ENCODE measurements at places on chromosomes 4 and X. TPM values are rescaled to one million over a fixed set of nuclear protein-coding genes. Genes with fewer than 3 reads are reported as not detected.

DNA sequence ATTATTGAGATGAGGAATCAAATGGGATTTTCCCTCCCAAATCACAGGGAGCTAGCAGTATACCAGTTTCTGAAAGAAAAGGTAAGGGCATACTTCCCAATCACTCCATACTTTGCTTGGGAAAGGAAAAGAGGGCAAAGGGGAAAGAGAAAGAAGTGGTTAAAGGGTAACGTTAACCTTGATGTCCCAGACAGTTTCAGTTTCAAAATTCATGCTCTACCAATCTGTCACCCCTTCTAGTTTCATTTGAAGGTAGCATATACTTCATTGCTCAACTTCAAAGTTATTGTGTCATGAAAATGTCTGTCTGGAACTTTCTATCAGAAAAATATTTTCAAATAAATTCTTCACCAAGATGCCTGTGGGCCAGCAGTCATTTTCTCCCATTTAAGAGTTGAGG lies 16.0 kb downstream of the TNMD start:
- DNase-seq, result no peak

GRCh38 chr4:122224348-122224747 lies 72.2 kb downstream of the BLTP1 start:
- no peak for DNase-seq

GRCh38 chr4:134727696-134728095 lies 526.1 kb upstream of the PABPC4L start:
- DNase-seq, result no peak

GRCh38 chr4:76312457-76312856 lies 5.9 kb downstream of the STBD1 start:
- no peak for DNase-seq

DNA sequence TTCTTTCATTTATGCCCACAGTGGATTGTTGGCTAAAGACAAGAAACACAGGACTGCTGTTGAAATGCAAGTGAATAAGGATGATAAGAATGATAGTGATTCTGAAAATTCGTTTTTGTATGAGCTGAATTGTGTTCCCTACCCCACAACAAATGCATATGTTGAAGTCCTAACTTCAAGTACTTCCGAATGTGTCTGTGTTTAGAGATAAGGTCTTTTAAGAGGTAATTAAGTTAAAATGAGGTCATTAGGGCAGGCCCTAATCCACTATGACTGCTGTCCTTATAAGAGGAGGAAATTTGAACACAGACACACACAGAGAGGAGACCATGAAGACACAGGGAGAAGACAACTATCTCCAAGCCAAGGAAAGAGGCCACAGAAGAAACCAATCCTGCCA lies 126.6 kb upstream of the ACSL4 start:
- DNase-seq, result no peak

DNA sequence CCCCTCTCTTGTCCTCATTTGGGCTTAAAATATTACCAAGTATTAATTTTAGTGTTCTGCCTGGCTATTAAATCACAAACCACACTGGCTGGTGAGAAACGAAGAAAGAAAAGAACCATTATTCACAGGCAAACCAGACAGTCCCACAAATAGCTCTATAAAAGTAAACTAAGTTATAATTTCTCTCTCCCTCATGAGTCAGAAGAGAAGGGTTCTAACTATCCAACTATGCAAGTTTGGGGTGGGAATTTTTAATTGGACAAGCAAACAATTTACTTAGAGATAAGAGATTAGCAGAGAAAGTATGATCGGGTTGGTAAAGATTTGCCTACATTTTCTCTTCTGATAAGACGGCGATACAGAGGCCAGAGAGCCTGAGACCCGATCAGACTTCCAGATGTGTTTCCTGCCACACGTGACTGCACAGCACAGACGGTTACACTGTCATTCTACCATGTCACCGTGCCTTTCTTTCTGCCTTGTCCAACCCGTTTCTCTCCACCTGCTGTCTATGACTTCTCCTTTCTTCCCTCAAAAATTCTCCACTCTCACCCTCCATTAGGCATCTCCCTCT lies 52.3 kb downstream of the MEPE start:
- peak; percentile 16 for DNase-seq

GRCh38 chr4:16122784-16123183 lies 39.0 kb upstream of the PROM1 start:
- DNase-seq, result no peak

GRCh38 chr4:144449611-144450010 lies 196.3 kb upstream of the HHIP start:
- no peak for DNase-seq

GRCh38 chr4:39046249-39046648 lies 14.0 kb upstream of the TMEM156 start:
- no peak for DNase-seq

DNA sequence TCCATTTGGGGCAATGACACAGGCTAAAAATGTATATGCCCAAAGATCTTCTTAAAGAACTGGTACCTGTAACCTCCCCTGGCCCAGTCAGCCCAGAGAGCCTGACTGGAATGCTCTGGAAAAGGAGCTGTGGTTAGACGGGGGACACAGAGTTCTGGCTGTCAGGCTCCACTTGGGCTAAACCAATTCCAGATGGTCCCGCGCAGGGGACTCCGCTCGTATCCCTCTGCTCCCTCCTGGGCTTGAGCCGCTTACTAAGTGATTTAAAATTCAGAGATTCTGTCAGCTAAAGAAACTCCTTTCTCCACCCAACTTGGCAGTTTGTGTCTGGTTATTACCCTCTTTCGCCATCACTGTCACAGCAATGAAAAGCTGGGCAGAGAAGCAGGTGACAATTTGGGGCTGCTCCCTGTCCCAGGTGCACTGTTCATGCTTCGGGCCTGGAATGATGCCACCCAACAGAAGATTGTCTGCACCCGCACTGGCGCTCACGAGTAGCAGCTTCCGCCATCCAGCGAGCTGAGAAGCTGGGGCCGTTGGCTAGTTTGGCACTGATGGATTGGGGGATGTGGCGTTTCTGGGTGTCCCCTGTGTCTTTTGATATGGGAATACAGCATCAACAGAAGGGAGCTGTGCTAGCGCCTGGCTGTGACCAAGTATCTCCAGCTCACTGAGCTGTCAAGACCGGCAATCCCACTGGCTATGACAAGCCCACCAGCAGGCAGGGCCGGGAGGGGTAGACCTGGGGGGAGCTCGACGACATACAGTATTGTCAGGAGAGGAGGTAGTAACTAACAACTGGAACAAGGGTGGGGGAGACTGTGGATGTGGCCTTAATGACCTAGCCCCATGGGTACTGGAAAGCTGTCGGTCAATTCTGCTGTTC lies 6.7 kb upstream of the IRAK1 start:
- DNase-seq, result no peak

GRCh38 chrX:68114573-68115129 lies 318.6 kb downstream of the OPHN1 start:
- no peak for DNase-seq

GRCh38 chr4:73831569-73831968 lies 4.9 kb upstream of the CXCL6 start:
- DNase-seq, result no peak

The UGT2B10 gene
- polyA plus RNA-seq, result not detected

The SLC34A2 gene
- not detected for polyA plus RNA-seq

The DUX4 gene
- polyA plus RNA-seq, result not detected

The TEX13D gene
- polyA plus RNA-seq, result not detected

The SERPINA7 gene
- polyA plus RNA-seq, result not detected

The PAGE2B gene
- 0.31 TPM for polyA plus RNA-seq

The TRPC3 gene
- polyA plus RNA-seq, result not detected

The TCEAL2 gene
- polyA plus RNA-seq, result 0.12 TPM

Data from SK-N-SH (cell line).